Heart left ventricle (tissue), 16 donors: ENCODE measurements at places on chromosomes 12 and 14. TPM values are rescaled to one million over a fixed set of nuclear protein-coding genes. Genes with fewer than 3 reads are reported as not detected.

- no peak for DNase-seq
- H3K4me3 ChIP-seq, result no peak overlapping the region
- peaks cover 44% of the 10 kb centered on the region for H3K4me1 ChIP-seq
- H3K36me3 ChIP-seq, result no peaks in the 10 kb centered on the region
- H3K27ac ChIP-seq, result no peak overlapping the region
Measured at GRCh38 chr12:108298761-108299275, 40.3 kb downstream of the CMKLR1 start.

GRCh38 chr14:72699852-72700257 is 194.0 kb downstream of the DPF3 start:
- no peak for DNase-seq
- H3K36me3 ChIP-seq, result no peaks in the 10 kb centered on the region
- no peaks in the 10 kb centered on the region for H3K27me3 ChIP-seq
- H3K4me3 ChIP-seq, result no peak overlapping the region
- H3K27ac ChIP-seq, result no peak overlapping the region

GRCh38 chr12:98002887-98003493 is 512.4 kb upstream of the TMPO start:
- DNase-seq, result no peak
- H3K27me3 ChIP-seq, result no peaks in the 10 kb centered on the region
- H3K27ac ChIP-seq, result no peak overlapping the region
- no peaks in the 10 kb centered on the region for H3K4me1 ChIP-seq
- no peak overlapping the region for H3K4me3 ChIP-seq
- no peaks in the 10 kb centered on the region for H3K36me3 ChIP-seq

DNA sequence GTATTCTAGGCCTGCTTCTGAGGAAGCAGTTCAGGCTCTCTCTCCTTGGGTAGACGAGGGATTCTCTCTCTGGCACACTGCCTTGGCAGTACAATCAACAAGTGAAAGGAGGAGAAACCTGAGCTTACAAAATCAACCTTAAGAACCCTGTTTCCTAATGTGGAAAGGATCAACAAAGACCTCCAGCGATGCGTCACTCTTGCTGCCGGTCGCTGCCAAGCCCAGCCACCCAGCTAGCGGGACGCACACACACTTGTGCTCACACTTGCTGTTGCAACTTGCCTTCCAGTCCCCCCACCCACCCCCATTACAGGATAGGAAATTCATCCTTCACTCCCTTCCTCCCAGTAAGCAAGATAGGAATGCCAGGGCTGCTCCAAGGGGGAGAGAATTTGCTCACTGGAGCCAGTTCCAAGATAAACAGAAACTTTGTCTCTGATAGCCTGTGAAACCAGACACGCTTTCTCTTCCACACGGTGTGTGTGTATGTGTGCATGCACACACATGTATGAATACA is 144.3 kb downstream of the BCL11B start:
- no peaks in the 10 kb centered on the region for H3K36me3 ChIP-seq
- no peak overlapping the region for H3K27ac ChIP-seq
- H3K27me3 ChIP-seq, result no peaks in the 10 kb centered on the region
- no peak overlapping the region for H3K4me3 ChIP-seq
- no peak for DNase-seq

- H3K4me3 ChIP-seq, result no peak overlapping the region
- H3K4me1 ChIP-seq, result no peaks in the 10 kb centered on the region
- no peaks in the 10 kb centered on the region for H3K36me3 ChIP-seq
- no peak for DNase-seq
- no peak overlapping the region for H3K27ac ChIP-seq
Measured at GRCh38 chr14:51498411-51499227, 153.1 kb upstream of the FRMD6 start.

GRCh38 chr12:90515199-90516175 is 439.5 kb downstream of the CCER1 start:
- no peak overlapping the region for H3K4me3 ChIP-seq
- no peaks in the 10 kb centered on the region for H3K27me3 ChIP-seq
- peaks cover 16% of the 10 kb centered on the region for H3K4me1 ChIP-seq
- no peak for DNase-seq

METAP2 gene
- total RNA-seq, result 57.7 TPM

LRRC43 gene
- 0.93 TPM for total RNA-seq

SLC17A8 gene
- total RNA-seq, result 0.15 TPM
